Activated CD4-positive, alpha-beta T cell treated with anti-CD3 and anti-CD28 coated beads for 48 hours (primary cell): ENCODE measurements at places on chromosomes 3 and 15.

GRCh38 chr15:34012461-34013028 is 26.5 kb downstream of the AVEN start:
- DNase-seq = no peak

DNA sequence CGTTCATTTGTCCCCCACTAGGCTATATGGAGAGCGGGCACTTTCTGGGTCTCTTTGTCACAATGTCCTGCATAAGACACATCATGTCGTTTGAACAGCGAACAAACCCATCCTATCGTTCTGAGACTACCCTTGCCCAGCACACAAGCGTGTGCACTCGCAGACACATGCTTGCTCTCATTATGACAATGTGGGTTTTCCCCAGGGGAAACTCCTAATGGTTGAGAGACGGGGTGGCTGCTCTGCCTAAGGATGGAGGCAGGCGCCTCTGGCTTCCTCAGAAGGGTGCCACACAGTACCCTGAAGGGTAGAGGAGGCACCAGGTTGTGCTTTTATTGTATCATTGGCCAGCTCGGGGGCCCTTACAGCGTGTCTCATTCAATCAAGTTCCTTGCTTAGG is 51.0 kb upstream of the MYZAP start:
- peak; percentile 17 for DNase-seq

DNA sequence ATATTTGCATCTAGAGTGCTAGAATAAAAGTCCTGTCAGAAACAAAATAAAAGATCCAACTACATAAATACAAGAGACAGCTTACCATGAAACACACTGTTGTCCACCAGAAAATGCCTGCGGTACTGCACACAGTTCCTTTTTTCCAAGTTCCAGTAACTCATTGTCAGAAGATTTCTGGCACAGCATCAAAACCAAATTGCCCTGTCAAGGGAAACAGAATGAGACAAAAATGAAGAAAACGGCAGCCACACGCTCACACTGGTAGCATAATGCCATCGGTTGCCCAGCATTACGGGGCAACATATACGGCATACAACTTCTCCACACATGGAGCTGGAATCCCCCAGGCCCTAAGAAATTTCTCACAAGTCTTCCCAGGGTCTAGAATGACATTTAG is 40.8 kb downstream of the PLCH1 start:
- DNase-seq = no peak

DNA sequence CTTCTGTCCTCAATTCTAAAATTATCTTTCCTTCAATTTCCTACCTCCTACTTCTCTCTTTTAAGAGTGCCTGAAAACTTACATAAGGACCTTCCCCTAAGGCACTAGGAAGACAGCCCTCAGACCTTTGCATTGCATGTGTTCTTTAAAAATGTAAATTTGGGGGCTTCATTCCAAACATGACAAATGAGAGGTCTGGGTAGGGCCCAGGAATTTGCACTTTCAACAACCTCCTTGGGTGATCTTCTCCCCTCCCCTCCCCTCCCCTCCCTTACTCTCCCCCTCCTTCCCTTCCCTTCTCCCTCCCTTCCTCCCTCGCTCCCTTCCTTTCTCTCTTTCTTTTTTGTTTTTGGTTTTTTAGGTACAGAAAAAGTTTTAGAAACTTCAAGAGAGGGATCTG is 18.7 kb downstream of the USF3 start:
- no peak for DNase-seq

DNA sequence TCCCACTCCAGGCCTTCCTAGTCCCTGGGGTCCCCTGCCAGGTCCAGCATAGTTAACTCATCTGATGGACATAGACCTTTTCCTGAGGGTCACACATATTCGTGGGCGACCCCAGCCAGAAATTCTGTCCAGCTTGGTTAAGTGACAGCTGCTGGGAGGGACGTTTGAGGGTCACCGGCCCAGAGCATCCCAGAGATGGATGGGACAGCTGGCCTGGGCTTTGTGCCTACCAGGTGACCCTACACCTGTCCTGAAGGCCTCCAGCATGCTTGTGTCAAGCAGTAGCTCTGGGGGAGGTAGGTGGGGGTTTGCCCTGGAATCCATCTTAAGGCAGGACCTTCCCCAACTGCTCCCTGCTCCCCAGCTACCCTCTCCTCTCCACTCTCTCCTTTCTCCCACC is 9.1 kb upstream of the DAG1 start:
- DNase-seq = no peak

GRCh38 chr3:128094295-128095151 is 29.1 kb downstream of the RUVBL1 start:
- DNase-seq = no peak

DNA sequence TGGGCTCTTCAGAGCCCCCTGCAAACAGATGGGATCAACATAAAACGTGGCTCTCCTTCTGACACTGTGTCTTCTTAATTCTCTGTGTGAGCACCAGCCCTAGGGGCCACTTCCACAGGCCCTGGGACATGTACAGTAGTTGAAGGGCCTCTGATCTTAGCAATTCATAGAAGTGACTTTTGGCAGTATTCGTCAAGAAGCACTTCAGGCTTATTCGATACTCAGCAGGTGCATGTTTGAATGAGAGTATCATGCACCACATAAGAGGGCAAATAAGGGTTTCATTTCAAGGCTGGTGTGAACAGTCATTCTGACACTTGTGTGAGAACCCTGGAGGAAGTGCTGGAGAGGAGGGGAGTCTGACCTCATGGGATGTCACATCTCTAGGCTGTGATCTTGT is 113.9 kb downstream of the GABRG3 start:
- DNase-seq = no peak

- DNase-seq = no peak
These were observed 8.9 kb downstream of the PIAS1 start for GRCh38 chr15:68062946-68063465.

DNA sequence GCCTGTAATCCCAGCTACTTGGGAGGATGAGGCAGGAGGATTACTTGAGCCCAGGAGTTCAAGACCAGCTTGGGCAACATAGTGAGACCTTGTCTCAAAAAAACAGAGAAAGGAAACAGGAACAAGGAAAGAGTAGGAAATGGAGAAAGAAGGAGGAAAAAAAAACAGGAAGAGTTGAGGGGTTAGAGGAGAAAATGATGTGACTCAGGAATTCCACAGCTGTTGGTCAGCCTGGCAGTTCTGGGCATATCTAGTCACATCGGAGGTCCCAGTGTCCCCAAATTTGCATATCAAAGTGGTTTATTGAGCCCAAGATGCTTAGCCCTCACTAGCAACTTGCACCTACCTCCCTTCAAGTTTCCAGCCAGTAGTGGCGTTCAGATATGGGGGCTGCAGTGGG is 18.8 kb upstream of the JMJD7 start:
- DNase-seq = no peak

DNA sequence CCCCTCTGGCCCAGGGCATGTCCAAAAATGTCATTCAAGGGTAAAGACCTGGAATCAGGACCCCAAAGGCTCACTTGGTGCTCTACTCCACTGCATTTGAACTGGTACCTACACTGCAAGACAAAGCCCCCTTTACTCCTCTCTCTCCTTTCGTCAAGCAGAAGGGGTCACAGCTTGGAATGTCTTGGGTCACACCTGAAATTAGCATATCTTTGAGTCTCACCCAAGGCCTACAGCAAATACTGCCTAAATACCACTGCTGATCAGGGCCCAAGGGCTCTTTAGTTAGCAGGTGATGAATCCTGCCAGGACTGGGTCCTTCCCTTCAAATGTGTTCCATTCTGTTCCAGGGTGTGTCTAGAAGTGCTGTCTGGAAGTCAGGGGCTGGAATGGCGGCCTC is 320.6 kb downstream of the SV2B start:
- DNase-seq = no peak

DNA sequence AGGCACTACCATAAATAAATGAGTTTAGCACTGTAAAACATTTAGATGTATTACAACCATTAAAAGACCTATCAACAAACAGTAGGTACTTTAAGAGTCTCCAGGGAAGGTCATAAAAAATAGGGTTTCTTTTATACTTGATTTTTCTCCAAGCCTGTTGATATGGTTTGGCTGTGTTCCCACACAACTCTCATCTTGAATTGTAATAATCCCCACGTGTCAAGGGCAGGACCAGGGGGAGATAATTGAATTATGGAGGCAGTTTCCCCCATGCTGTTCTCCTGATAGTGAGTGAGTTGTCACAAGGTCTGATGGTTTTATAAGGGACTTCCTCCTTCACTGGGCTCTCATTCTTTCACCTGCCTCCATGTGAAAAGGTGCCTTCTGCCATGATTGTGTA is 468.9 kb upstream of the UBE2E2 start:
- no peak for DNase-seq

DNA sequence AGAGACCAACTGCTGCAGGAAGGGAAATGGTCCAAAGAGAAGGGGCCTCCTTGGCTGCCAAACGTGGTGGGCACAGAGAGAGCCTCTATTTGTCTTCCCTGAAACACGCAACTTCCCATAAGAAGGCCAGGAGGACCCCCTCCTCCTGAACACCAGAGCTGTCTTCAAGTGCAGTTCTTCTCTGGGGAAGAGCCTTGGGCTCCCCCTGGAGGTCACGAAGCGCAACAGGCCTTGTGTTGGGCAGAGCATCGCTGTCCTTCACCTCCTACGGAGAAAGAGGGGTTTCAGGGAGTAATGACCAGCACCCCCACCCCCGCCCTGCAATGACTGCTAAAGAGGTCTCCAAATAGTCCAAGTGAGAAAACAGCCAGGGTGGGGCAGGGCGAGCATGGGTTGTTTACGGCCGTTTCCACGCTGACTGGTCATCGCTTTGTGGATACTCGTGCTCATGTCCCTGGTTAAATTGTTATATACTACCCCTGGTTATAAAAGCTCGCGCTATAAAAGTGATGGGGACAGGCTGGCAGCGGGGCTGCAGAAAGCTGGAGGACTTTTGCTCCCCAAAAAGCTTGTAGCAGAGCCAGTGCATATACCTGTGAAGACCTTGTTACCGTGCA is 397.5 kb upstream of the ATP10A start:
- peak; percentile 34 for DNase-seq

- no peak for DNase-seq
These were observed 769.5 kb downstream of the GRM7 start for GRCh38 chr3:7630351-7630911.

- no peak for DNase-seq
These were observed 311.3 kb downstream of the SLC9A9 start for GRCh38 chr3:143536817-143537535.

DNA sequence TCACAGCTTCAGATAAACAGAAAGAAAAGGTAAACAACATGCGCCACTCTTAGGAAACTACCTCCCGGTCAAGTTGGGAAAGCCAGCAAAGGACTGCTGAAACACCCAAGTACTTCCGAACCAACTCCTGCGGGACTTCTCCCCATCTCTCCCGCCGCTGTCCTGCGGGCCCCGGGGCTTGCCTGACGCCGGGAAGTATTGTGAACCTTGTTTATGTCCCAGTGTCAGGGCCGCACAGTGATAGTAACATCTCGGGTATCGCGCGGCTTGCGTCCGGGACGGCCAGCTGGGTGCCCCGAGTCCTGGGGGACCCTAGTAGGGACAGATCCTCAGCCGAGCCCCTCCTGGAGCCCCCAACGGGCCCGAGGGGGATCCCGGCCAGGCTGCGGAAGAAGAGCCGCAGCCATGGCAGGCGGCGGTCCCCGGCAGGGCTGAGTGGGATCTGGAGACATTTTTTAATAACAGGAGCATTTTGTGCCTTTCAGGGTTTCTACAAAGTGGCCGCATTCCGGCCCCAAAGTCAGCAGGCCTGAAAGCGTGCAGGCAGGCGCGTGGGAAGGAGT is 756 bp downstream of the CLPX start:
- DNase-seq = peak; percentile 54

DNA sequence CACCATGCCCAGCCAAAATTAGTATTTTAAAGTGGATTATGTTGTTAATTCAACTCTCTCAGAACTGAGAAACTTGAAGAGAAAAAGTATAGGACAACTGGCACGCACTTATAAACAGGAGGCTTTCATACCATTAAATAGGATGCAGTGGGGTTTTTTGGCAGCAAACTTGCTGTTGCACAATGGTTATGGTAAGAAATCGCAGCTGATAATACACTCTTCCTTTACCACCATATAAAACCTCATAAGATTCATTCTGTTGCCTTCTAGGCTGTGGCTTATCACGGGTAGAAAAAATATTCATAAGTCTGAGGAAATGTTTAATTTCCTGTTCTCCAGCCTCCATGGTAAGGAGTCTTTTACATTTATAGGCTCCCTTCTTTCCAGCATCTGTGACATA is 95.3 kb downstream of the TMCO5A start:
- DNase-seq = no peak

- DNase-seq = no peak
These were observed 166.4 kb upstream of the PROK2 start for GRCh38 chr3:71951361-71951760.

DNA sequence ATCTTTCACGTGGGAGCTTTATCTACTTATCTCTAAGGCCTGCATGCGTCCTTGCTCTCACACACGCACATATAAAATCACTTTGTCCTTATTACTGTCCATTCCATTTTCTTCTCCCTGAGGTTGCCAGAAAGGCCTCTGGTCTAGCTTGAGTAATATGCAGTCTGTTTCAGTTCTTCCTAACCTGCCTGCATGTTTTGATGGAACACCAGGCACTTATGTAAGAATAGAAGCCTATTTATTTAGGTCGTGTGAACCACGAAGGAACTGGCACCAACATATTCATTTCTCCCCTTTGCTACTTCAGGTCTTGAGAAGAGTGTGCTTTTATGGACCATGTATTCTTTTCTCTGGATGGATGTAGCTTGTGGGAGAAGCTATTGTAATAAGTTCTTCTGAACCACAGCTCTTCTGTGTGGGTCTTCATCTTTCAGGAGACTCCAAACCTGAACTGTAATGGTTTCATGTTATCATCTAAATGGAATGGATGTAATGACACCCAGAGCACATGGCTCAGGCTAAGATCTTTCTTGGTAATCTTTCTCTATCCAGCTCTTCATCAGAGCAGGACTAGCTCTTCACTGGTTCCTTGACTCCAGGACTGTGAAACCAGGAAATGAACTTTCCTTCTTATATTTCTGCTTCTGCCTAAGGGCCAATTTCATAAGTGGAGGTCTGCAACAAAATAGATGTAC is 53.8 kb downstream of the UBE2E2 start:
- no peak for DNase-seq

DNA sequence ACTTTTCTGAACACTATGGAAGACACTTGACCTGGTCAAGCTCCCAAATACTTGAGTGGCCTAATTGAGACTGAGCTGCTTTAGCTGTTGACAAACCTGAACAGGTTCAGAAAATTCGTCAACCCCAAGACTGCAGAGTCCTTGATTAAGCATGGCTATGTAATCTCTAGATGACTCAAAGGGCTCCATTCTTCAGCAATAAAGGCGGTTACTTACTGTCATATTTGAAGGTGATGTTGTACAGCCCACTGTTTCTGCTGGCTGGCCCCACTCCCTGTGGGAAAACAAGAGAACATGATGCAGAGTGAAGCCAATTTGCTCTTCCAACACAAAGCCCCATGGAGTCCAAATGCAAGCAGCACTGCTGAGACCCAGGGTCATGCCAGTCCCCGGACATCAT is 45.1 kb downstream of the IL17RD start:
- DNase-seq = no peak

DNA sequence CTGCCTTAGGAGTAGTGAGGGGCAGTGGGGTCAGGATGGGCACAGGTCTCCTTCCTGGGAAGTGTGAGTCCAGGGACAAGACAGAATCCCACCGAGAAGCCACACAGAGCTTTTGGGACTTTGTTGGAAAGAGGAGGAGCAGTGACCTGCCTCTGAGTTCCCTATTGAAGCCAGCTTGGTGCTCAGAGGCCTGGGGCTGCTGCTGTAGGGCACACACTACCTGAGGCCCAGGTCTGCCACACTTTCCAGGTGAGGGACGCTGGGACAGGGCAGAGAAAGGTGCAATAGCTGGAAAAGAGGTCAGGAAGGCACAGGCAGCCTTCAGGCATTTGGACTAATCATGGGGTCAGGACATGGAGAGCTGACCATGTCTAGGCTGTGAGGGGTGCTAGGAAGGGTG is 67.7 kb downstream of the SCN5A start:
- DNase-seq = no peak

- no peak for DNase-seq
These were observed 10.1 kb downstream of the PRR23E start for GRCh38 chr3:127203024-127203423.
